Prostate gland (tissue), 2 donors: ENCODE measurements at places on chromosomes 11 and 22. TPM values are rescaled to one million over a fixed set of nuclear protein-coding genes. Genes with fewer than 3 reads are reported as not detected.

OR6A2 gene
- not detected for total RNA-seq

MFNG gene
- total RNA-seq, result 4.4 TPM

CARD16 gene
- 7.9 TPM for total RNA-seq

ZBTB16 gene
- 230 TPM for total RNA-seq

PACS1 gene
- 51.9 TPM for total RNA-seq

PLEKHA7 gene
- 14.6 TPM for total RNA-seq

PNPLA3 gene
- total RNA-seq, result 0.14 TPM

ARCN1 gene
- total RNA-seq, result 132 TPM

DNA sequence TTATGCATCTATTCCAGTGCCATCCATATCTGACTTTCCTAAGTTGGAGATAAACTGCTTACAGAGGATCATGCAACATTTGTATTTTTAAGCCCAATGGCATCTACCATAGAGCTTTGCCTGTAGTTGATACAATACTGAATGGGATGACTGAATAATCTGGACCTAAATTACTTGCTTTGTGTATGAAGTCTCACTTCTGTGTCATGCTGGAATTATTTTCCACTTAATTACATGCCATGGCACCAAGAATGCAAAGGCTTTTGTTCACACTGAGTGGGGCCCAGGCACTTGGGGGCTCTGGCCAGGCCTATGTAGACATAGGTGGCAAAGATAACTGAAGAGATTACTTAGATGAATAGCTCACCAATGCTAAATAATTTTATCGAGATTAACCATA, 51.6 kb downstream of the OPCML start:
- H3K36me3 ChIP-seq, result no peaks in the 10 kb centered on the region
- H3K4me1 ChIP-seq, result no peaks in the 10 kb centered on the region
- H3K27ac ChIP-seq, result no peak overlapping the region

DNA sequence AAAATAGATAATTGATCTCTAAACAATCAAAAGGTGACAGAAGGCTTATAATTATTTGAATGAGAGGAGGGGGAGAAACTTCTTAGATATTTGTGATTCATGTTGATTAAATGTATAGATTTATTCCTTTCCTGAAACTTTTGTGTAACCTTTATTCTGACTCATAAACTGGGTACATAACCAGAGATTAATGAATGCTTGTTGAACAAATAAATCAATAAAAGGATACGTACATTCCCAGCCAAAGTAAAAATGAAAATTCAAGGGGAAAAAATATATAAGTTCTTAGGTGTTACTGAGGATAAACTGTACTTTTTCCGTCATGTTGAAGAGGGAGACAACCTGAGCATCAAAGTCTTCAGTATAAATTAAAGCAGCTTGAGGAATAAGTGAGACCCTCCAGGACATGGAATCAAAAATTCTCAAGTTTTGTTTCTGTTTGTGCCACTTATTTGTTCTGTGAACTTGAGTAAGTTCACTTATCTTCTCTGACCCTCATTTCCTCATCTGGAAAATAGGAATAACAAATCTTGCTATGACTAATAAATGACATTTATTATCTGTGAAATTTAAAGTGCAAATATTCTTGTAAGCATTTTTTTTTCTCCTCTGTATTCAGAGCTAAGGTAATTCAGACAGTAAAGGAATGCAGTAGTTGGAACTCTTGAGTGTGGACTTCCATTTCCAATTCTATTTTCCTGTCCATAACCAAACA, 195.4 kb downstream of the METTL15 start:
- H3K4me1 ChIP-seq, result no peaks in the 10 kb centered on the region
- no peak for DNase-seq
- no peak overlapping the region for H3K4me3 ChIP-seq
- H3K27me3 ChIP-seq, result no peaks in the 10 kb centered on the region
- no peak overlapping the region for H3K27ac ChIP-seq
- no peaks in the 10 kb centered on the region for H3K36me3 ChIP-seq

- H3K4me3 ChIP-seq, result no peak overlapping the region
- H3K27ac ChIP-seq, result no peak overlapping the region
- no peaks in the 10 kb centered on the region for H3K36me3 ChIP-seq
- no peaks in the 10 kb centered on the region for H3K4me1 ChIP-seq
These were observed 5.5 kb downstream of the UNC93B1 start for GRCh38 chr11:67998150-67999045.

DNA sequence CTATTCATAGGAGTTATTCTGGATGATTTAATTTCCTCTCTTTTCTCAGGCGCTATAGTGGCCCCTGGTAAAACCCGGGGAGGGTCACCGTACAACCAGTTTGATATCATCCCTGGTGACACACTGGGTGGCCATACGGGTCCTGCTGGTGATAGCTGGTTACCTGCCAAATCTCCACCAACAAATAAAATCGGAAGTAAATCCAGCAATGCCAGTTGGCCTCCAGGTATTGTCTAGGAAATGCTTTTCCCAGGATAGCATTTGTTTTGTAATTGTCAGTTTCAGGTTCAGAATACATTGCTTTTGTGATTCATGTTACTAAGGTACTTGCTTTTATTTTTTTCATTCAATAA, 35.6 kb upstream of the ADSL start:
- no peak overlapping the region for H3K27ac ChIP-seq
- no peak for DNase-seq
- no peaks in the 10 kb centered on the region for H3K27me3 ChIP-seq
- peaks cover 6% of the 10 kb centered on the region for H3K36me3 ChIP-seq
- no peaks in the 10 kb centered on the region for H3K4me1 ChIP-seq
- H3K4me3 ChIP-seq, result no peak overlapping the region

GRCh38 chr11:30344085-30344484, 21.2 kb downstream of the ARL14EP start:
- H3K27me3 ChIP-seq, result no peaks in the 10 kb centered on the region
- H3K36me3 ChIP-seq, result no peaks in the 10 kb centered on the region
- H3K27ac ChIP-seq, result no peak overlapping the region
- no peak for DNase-seq
- no peak overlapping the region for H3K4me3 ChIP-seq

DNA sequence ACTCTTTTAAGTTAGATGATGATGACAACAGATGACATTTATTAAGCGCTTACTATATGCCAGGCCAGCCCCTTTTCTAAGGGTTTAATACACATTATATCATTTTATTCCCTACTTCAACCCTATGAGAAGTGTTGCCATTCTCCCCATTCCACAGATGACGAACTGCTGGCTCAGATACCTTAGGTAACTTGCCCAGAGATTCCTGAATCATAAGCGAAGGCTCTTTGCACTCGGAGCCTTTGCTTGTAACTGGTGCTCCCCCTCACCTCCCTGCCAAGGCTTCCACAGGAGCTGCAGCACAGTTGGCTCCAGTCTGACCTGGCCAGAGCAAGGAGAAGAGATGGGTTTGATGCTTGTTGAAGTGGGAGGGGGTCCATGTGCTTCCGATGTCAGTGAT, 43.0 kb downstream of the DBX1 start:
- no peaks in the 10 kb centered on the region for H3K36me3 ChIP-seq
- no peak overlapping the region for H3K4me3 ChIP-seq
- peaks cover 3% of the 10 kb centered on the region for H3K4me1 ChIP-seq
- no peaks in the 10 kb centered on the region for H3K27me3 ChIP-seq

DNA sequence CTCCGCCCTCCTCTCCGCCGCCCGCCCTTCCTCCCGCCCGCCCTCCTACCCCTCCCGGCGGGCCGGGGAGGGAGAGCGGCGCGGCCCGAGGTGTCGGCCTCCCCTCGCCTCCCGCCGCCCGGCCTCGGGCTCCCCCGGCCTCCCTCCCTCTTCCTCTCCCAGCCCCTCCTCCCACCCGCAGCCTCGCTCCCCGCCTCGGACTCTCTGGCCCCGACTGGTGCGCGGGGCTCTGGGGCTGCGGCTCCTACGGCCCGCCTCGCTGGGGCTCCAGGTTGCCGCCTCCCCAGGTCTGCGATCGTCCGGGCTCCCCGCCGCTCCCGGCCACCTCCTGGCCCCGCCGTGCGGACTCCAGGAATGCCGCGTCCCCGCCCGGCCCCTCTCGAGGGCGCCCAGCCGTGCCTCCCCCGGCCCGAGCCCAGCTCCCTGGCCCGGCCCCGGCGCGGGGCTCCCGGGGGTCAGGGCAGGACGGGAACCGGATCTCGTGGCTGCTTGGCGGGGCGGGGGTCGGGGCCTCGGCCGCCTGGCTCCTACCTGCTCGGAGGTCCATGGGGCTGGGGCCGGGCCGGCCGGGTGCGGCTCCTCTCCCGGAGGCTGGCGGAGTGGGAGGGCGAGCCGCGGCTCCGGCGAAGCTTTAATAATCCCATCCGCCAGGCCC, at the start of gene CLCF1:
CLCF1 (minus strand) TSS at position 606 of the 655 bp plus-strand sequence; CDS start at position 547, 59 bp downstream.
- no peak for DNase-seq
- no peaks in the 10 kb centered on the region for H3K27me3 ChIP-seq
- H3K4me3 ChIP-seq, result peak within 1 kb of the TSS; percentile 81
- H3K4me1 ChIP-seq, result peaks cover 19% of the 10 kb centered on the region
- H3K27ac ChIP-seq, result peak within 1 kb of the TSS; percentile 86

DNA sequence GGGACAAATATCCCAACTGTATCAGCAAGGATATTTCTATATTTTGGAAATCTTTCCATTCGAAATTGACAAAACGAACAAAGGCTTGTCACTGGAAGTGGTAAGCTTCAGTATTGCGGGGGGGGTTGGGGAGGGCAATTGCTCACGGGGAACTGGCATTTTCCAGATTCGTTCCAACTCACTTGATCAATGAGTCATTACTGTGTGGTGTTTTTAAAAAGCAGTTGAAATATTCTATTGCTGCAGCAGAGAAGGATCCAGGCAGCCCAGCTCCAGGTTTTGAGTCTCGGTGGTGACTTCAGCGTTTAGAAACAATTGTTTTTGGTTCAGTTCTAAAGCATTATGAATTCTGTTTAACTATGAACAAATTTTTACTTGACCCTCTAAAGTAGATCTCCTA, 33.8 kb upstream of the FBLN1 start:
- H3K4me1 ChIP-seq, result no peaks in the 10 kb centered on the region
- no peak overlapping the region for H3K4me3 ChIP-seq
- H3K27me3 ChIP-seq, result no peaks in the 10 kb centered on the region
- no peaks in the 10 kb centered on the region for H3K36me3 ChIP-seq
- no peak for DNase-seq
- peak overlapping the region; percentile 36 for H3K27ac ChIP-seq

DNA sequence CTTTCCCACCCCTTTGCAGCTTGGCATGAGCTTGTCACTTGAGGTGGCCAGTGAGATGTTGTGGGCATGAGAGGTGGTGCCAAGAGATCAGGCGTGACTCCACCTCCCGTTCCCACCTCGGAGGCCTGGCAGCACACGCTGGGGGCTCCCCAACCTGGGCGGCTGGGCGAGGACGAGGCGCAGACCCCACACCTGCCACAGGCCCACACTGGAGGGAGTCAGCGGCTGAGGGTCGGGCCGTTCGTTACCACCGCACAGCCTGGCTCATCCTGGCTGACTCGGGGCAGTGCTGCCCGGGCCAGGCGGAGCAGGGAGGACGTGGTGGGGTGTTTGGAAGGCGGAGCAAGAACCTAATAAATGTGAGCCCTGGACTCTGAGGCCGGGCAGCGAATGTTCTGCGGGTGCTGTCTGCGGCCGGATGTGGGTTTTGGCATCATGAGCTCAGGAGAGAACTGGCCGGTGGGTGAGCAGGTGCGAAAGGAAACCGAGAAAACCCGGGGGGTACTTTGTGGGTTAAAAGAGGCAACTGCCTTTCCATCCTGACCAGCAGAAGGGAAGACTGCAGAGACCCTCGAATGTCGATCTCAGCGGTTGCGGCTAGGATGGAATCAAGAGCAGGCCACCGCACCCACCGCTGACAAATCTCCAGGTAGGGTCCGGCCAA, 10.2 kb upstream of the IFITM3 start:
- H3K4me1 ChIP-seq, result peaks cover 3% of the 10 kb centered on the region
- DNase-seq, result no peak
- no peaks in the 10 kb centered on the region for H3K27me3 ChIP-seq
- no peaks in the 10 kb centered on the region for H3K36me3 ChIP-seq
- H3K4me3 ChIP-seq, result no peak overlapping the region

DNA sequence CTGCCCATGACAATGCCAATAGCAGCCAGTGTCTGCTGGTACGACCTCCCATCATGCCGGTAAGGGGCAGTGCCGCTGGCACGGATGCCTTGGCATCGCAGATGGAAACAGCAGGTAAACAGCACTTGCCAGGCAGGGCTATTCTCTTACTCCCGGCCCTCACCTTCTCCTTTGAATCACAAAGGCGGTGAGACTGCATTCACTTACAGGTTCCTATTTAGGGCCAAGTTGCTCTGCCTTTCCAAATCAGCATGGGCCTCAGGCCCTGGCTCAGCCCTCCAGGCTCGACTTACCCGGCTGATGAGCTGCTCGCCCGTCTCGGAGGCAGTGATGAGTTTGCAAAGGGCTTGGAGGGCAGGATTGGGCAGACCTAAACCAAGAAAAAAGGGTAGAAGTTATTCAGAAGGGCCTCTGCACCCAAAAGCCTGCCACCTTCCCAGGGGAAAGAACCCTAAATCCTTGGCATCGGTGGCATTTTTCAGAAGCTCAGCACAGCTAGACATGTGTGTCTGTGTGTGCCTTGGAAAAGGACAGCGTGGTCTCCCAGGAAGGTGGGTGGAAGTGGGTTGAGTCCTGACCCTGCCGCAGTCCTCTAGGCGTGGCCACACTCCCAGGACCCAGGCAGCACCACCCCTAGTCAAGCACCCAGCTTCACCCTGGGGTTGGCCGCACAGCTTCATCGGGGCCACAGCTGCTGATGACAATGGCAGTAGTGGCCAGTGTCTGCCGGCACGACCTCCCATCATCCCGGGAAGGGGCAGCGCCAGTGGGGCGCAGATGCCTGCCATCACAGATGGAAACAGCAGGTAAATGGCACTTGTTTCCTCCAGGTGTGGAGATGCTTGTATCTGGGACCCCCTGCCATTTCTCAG, 73.5 kb upstream of the PITPNB start:
- no peaks in the 10 kb centered on the region for H3K36me3 ChIP-seq
- DNase-seq, result no peak
- no peaks in the 10 kb centered on the region for H3K4me1 ChIP-seq
- no peak overlapping the region for H3K27ac ChIP-seq
- no peaks in the 10 kb centered on the region for H3K27me3 ChIP-seq

DNA sequence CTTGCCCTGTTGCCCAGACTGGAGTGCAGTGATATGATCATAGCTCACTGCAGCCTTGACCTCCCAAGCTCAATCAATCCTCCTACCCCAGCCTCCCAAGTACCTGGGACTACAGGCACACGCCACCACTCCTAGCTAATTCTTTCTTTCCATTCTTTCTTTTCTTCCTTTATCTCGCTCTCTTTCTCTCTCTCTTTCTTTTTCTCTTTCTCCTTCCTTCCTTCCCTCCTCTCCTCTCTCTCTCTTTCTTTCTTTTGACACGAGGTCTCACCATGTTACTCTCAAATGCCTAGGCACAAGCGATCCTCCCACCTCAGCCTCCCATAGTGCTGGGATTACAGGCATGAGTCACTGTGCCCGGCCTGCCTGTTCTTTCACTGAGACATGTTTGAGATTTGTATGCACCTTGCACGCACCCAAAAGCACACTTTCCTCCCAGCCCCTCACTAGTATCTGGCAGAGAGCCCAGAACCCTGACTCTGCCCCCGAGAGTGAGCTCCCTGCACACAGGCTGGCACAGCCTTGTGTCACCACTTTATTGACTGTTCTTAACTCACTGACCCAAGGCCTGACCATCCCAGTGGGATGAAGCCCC, 56.8 kb downstream of the CD6 start:
- H3K27me3 ChIP-seq, result no peaks in the 10 kb centered on the region
- no peaks in the 10 kb centered on the region for H3K36me3 ChIP-seq
- DNase-seq, result no peak
- no peak overlapping the region for H3K27ac ChIP-seq
- no peaks in the 10 kb centered on the region for H3K4me1 ChIP-seq

- no peak overlapping the region for H3K4me3 ChIP-seq
- no peak overlapping the region for H3K27ac ChIP-seq
- no peaks in the 10 kb centered on the region for H3K27me3 ChIP-seq
These were observed 61.6 kb downstream of the C22orf31 start for GRCh38 chr22:28999919-29000556.
